G401 (cell line): ENCODE measurements at places on chromosomes 11 and 22. TPM values are rescaled to one million over a fixed set of nuclear protein-coding genes. Genes with fewer than 3 reads are reported as not detected.

The MYBPC3 gene
- total RNA-seq: 0.37 TPM in 1 of 2 replicates, not detected in the other

- peak; percentile 45 for DNase-seq
Observed at GRCh38 chr22:36184433-36185025, 17.1 kb downstream of the APOL4 start.

The SHANK2 gene
- total RNA-seq: not detected in 2 replicates

DNA sequence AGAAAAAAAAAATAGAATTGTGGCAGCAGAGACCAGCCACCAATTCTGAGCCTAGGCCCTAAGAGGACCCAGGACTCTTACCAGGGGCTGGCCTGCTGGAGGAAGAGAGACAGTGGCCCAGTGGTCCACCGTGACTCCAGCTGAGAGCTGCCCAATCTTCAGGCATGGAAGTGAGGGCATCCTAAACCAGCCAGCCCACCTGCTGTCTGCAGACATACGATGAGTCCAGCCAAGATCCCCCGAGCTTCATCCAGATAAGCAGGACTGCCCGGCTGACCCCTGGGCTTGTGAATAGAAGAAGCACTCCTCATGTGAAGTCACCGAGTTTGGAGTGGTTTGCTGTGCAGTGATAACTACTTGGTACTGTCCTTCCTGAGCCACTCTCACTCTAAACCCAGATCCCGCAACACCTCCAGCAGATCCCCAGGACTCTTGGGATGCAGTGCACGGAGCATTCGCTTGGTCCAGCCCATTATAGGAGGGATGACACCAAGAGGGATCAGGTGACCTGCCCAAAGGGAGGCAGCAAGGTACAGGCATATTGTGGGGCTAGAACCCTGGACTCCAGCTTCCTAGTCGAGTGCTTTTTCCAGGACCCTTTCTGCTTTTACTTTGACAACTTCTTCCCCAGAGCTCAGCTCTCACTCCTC is 41.7 kb upstream of the FGF3 start:
- DNase-seq: no peak

DNA sequence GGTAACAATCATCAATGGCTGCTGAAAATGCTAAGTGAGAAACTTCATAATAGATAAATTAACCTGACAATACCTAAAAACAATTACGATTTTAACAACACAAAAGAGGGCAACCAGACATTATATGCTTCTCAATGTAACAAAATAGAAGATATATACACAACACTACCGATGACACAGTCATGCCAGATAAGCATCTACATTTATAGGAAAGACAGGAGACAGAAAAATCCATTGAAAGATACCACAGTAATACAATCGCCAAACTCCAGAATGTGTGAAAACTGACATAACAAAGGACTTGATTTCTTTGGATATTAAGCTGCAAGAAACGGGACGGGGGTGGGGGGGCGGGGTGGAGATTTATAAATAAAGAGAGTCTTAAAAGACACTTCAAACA is 28.3 kb downstream of the USP28 start:
- DNase-seq: no peak

The TEX54 gene
- total RNA-seq: not detected in 2 replicates

DNA sequence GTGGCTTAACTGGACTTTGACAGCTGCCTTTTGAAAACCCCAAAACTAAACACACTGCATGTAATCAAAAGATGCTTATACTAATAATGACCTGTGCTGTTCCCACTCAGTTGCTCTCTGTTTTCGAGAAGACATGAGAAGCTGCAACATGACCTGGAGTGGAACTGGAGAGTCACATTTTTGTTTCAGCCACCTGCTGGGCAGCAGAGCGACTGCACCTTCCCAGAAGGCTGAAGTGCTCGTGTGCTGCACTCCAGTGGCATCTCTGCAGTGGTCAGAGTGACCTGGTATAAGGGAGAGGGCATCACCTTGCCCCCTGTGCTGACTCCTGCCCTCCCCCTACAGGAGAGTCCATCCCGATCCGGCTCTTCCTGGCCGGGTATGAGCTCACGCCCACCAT is 8.6 kb downstream of the THYN1 start:
- DNase-seq: no peak
